ENCODE measurements at places on chromosomes 13 and 19.

- DNase-seq = no peak
Measured at GRCh38 chr19:13102416-13102665, 317 bp downstream of the LYL1 start.

GRCh38 chr19:41848666-41849065 is 3.8 kb downstream of the DMRTC2 start:
- DNase-seq = no peak

DNA sequence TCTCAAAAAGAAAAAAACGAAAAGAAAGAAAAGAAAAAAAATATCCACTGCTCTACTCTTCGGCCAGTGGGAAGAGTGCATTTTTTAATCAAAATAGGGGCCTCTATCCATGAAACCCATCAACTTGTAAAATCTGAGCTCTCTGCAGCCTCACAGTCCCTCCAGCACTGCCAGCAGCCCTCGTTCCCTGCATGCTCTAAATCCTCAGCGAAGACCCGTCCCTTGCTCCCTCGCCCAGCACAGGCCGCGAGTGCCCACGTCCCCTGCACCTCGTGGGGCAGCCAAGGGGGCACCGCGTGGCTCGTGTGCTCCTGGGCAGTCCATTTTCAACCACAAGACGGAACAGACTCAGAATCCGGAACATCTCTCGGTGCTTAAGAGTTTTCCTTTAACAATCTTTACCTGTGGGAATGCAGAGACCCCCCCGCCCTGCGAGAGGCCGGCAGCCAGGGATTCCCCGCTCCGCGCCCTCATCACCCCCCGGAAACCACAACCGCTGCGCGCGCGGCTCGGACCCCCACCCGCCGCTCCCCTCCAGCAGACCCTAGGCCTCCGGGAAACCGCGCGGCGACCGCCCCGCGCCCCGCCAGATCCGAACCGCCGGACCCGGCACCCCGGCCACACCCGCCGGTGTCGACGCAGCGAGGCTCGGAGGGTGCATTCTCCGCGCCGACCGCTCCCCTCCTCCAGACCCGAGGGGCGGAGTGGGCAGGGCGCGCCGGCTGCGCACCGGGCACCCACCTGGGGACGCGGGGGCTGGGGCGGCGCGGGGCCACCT is 638 bp downstream of the ANKRD27 start:
- no peak for DNase-seq

DNA sequence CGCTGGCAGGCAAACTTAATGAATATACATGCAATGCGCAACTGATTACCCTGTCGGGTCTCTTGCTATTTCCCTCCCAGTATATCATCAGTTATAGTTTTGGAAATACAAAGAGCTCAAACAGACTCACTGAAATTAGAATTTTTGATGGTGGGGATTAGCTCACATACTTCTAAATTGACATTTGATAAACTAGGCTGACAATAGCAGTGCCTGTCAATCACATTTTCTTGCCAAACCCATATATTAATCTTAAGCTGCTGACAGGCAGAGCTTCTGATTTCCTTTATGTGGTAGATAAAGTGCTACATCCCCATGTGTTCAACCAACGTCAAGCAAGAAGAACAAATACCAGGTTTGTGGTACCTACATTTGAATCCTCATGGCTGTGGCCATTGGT is 241.6 kb downstream of the DNAJC15 start:
- DNase-seq = no peak

DNA sequence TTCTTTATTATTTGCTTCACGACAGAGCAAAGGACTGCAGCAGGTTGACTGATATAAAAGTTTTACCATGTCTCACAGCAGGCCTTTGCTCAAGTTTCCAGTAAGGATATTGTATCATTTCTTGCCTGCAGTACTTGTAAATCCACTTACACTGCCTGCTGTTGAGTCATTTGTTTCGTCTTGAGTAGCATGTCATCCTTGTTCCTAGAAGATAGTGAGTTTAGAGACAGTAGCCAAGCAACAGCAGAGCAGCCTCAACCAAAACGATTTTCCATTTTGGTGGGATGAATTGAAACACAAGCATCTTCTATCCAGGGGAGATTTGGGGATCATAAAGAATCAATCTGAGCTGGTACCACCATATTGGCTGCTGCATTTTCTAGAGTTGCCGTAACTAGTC is 24.0 kb upstream of the ALOX5AP start:
- DNase-seq = no peak

DNA sequence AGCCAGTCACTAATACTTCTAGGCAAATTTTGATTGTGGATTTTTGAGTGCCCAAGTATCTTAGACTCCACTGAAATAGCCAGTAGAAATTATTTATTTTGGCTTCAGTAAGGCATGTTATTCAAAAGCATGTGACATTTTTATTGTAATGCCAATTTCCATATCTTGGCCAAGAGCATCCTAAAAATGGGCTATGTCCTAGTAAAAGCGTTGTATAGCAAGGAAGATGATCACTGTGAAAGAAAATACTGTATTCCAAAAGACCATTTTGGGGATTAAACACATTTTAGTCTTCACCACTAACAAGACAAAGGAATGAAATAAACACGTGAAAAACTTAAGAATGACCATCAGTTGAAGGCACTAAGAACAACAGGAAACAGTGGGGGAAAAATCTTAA is 149.1 kb downstream of the NUFIP1 start:
- DNase-seq = no peak

DNA sequence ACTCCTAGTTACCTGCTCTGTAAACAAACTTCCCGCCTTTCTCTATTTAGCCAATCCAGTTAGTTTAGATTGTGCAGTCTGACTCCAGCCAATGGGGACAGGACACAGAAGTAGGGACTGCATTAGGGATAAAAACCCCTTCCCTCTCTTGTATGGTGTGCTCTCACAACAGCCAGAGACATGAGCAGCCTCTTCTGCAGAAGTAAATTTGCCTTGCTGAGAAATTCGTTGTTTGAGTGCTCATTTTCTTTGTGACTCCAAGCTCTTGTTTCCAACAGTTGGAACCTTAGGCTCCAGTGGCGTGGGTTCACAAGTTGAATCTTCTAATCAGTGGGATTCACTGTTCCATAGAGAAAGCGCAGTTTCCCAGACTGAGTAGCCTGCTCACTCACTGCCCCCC is 66.1 kb downstream of the ZNF93 start:
- no peak for DNase-seq

GRCh38 chr19:36797786-36798108 is 25.1 kb upstream of the ZNF850 start:
- DNase-seq = no peak

DNA sequence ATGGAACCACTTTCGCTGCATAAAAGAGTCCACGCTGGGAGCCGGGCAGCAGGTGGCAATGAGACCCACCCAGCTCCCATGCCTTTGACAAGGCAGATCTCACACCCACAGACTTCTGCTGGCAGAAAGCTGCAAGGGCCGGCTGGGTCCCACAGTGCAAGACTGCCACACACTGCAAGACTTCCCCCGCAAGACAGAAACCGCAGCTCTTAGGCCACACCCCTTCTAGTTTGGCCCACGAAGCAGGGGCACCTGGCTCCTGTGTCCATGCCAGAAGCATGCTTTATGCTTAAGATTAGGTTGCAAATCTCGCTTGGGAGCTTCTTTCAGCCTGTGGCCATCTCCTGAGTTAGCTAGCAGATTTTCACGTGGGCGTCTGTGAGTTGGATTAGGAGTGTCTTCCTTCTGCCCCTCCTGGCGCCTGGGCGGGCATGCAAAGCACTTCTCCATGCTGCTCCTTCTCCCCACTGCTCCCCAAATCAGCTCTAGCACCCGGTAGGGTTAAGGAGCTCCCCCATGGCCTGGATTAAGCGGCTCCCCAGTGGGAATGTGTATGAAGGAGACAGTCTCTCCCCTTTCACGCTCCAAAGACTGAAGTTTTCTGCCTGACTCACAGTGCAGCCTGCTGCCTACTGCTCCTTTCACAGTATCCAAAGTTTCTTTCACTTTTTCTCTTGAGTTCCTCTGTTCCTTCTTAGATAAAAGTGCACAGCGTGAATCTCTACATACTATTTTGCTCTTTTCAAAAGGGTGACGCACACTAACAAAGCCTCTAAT is 17.7 kb downstream of the GPC6 start:
- DNase-seq = no peak

DNA sequence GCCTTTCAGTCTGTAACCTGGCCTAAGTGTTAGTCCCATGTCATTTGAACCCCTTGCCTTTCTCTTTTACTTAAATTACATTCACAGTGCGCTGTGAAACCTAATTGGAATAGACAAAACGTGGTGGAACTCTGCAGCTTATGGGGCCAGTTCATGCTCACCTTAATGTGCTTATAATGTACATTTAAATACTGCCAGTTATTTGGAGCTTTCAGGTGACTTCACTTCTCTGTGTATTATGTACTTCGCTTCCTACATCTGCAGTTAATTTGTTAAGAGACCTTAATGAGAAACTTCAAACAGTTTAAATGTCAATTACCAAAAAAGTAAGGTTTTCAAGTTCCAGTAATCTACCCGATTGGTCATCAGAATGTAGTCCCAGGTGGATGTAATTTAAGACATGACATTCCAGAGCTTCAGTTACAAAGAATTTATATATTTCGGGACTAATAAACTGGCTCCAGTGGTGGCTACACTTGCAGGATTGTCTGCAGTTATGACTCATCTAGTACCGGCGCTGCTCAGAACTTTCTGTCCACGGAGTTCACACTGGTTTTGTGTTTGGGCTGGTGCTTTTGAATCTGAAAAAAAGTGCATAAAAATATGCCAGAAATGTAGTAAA is 125.3 kb downstream of the TM9SF2 start:
- DNase-seq = no peak

GRCh38 chr13:91904597-91904996 is 506.2 kb downstream of the GPC5 start:
- no peak for DNase-seq

DNA sequence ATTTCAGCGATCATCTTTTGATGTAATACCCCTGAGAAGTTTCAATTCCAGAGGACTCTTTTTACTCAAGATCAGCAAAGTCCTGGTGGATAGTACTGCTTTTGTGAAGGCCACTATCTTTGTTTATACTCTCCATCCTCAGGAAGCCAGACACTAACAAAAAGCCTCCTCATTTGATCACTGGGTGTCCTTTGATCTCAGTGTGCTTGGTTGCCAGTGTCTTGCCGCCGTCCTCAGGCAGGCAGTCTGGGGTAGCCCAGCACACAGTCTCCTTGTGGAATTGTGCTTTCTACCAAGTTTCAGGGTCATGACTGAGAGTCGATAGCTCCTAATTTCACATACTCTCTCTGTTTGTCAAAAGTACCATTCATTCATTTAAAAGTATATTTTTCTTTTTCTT is 762.2 kb downstream of the EFNB2 start:
- DNase-seq = no peak

- DNase-seq = no peak
Measured at GRCh38 chr19:48921721-48922500, 11.6 kb upstream of the DHDH start.

DNA sequence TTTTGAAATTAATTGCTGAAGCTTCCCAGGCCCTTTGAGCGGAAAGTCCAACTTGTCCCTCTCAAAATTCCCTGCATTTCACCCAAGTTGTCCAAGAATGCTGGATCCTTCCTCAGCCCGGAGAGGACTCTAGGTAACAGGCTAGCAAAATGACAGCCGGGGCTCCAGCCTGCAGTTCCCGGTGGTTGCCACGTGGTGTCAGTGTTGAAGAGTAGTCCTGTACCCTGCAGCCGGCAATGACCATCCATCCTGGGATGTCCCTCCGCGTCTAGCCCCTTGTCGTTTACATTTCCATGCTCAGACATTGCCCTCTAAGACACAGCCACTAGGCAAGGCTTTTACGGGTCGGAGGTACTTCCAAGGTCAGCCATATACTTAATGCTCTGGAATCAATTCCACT is 31.4 kb upstream of the MTIF3 start:
- DNase-seq = peak; percentile 80

DNA sequence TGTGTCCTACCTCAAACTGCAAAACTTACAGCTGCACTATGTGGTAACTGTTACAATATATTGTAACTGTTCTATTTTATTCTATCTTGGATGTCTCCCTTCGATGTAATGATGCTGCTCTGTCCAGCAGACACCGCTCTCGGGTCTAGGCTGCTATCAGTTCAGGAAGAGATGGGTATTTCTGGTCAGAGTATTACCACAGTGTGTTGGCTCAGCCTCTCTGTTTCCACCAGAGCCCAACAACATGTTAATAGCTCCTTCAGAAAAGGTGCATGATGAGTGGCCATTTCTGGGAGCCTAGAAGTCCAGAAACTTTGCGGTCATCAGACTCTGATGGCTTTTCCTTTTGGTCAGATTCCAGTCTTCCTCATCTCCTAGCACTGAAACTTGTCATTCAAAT is 35.9 kb upstream of the IGFL1 start:
- no peak for DNase-seq

DNA sequence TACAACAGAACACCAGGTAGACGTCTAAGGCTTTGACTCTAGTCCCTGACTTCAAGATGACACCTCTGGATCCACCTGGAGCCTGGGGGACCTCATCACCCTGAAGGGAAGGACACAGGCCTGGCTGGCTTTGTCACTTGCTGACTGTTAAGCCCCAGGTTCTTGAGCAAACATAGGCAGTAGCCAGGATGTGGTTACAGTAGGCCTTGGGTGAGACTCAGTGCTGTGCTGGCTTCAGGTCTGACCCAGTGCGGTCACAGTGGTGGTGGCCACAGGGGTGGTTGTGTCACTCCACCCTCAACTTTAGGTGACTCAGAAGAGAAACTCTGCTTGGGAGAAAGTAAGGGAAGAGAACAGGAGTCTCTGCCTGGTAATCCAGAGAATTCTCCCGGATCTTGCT is 497.8 kb downstream of the UQCRFS1 start:
- no peak for DNase-seq

DNA sequence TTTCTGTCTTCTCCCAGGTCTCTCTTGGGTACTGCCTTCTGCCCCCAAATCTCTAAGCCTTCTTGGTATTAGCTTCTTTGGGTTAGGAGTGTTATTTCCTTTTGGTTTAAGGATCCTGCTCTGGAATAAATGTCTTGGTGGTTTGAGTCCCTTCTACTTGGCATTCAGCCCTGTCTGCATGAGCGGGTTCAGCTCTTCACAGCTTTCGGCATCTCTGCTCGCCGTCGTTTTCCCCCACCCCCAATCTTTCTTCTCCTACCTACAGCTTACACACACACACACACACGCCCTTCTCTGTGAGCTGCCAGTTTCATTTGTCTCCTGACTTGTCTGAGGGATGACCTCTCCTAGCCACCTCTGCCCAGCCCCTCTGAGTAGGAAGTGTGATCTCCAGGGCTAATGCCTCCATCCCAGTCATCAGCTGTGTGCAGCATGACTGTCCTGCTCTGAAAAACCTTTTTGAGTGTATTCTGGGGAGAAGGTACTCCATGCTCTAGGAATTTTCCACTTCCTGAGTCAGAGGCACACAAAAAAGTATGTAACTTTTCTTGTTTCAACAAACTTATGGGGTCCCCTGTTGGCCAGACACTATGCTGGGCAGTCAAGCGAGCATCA is 4.7 kb downstream of the CNOT3 start:
- no peak for DNase-seq

GRCh38 chr19:9914001-9914314 is 22.4 kb downstream of the OLFM2 start:
- DNase-seq = no peak

- DNase-seq = no peak
Measured at GRCh38 chr13:112245179-112245724, 130.9 kb upstream of the SPACA7 start.
